Activated CD8-positive, alpha-beta memory T cell treated with anti-CD3 and anti-CD28 coated beads for 1 hour (primary cell): ENCODE measurements at places on chromosomes 6 and 20.
A peak's percentile ranks its signal among the peaks of the same experiment; 100 is the strongest.

DNA sequence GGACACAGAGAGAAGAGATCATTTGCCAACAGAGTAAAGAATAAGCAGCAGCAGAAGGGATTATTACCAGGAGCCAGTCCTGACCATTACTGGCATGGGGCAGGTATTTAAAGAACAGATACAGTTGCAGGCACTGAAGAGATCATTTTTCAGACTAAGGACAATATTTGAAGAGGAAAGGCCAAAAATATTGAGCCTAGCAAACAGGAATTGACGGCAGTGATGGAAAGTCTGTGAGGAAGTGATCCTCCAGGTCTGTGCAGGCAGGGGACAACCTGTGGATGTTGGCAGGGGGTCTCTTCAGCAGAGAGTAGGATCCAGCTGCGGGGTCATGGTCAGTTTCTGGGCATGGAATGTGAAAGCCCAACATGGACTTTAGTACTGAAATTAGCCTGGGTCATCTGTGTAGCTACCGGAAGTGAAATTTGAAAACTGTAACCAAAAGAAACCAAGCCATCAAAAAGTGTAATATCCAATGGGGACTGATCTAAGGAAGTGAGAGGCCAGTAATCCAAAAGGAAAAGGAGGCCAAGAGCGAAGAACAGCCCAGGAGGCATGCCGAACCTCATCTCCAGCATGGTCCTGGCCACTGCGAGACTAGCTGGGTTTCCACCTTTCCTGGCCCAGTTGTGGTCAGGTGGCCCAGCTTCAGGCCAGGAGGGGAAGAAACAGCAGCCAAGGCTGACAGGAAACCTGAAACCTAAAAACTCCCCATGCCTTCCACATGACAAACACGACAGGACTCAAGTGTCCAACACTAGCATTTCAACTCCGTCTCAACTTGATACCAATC is 115.1 kb upstream of the TNFAIP3 start:
- DNase-seq = no peak

DNA sequence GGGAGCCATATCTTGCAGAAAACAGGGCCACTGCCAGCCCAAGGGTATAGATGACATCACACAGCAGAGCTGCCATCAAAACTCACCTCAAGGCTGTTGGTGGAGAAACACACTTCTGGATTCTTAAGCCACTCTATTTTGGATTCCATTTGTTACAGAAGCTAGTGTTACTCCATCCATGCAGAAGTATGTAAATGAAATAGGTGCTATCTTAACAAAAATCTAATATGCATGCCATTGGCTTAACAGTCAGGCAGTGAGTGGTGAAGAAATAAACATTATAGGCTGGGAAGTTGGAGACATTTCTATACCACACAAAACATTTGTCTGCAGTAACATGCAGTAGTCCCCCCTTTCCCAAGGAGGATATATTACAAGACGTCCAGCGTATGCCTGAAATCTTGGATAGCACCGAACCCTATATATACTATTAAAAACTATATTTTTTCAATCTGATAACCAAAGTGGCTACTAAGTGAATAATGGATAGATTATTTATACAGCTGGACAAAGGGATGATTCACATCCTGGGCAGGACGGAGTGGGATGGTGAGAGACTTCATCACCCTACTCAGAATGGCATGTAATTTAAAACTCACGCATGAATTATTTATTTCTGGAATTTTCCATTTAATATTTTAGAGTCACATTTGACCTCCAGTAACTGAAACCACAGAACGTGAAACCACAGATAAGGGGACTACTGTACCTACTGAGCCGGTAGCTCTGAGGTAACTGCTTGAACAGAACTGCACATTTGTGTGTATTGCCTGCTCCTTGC is 160.0 kb upstream of the PLN start:
- no peak for DNase-seq

DNA sequence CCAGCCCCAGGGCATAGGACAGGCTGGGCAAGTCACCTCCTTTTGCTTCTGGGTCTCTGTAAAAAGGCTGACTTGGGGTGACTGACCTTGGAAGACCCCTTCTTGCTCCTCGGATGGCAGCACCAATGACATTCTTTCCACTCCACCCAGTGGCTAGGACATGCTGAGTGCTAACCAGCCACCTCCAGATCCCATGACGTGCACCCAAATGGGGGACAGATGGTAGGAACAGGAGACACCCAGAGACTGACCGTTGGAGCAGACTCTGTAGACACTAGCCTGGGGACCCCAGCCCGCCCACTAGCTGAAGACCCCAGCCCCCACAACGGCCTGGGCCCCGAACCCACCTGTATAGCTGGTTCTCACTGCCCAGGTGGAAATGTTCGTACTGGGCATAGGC is 38.3 kb downstream of the ANGPT4 start:
- no peak for DNase-seq

DNA sequence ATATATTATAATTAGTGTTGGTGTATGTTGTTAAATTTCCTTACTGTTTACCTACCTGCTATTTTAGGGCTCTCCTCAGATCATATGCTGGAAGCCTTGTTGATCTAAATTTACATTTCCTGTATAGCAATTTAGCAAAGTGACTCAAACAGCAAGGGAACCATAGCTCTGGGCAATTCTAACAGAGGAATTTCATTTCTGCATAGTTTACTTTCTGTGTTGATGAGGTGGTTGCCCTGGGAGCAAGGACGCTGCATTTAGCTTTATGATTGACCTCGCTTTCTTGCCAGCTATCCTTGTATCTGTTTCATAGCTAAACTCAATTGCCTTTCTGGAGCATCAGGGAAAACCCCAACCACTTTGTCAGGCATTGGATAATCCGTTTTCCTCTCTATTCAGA is 810.8 kb downstream of the GRIK2 start:
- DNase-seq = no peak

- peak; percentile 27 for DNase-seq
These were observed 782 bp downstream of the MAP3K5 start for GRCh38 chr6:136791296-136792094.

DNA sequence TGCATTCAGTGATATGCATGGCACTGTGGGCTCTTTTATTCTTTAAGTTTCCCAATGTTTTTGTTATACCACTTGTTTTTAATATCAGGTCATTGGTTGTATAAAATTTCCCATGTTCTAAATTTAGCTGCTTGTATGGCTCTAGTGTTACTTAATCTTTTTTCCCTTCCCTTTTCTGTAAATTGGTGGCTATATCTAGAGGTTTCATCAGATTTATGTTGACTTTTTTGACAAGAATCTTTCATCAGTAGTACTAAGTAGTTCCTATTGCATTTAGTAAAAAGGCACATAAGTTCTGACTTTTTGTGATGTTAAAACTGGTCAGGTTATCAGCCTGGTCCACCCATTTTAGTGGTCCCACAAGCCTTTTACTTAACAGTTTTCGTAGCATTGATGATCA is 51.1 kb downstream of the MMS22L start:
- no peak for DNase-seq

DNA sequence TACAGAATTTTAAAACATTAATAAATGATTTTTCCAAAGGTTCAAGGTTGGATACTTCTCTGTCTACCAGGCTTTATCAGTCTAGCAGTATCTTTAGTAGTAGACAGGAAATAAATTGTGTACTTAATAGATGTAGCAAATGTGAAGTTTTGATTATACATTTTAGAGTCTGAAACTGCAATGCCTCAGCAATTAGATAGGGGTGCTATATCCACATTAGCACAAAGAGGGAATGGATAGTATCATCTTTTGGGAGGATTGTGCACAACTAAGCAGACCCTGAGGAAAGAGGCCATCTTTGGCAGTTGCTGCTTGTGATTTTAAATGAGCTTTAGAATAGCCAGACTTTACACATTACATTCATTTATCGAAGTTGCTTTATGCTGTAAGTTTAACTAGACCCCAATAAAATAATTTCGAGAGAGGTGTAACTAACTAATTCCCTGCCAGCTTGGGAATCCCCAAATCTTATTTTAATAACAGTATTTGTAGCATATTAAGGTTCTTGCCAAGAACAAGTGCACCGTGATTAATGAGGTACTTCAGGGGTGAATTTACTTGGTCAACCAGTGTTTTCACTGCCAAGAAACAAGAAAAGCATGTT is 2.8 kb downstream of the KCNQ5 start:
- no peak for DNase-seq

GRCh38 chr6:33880766-33881165 is 77.0 kb upstream of the MLN start:
- no peak for DNase-seq

GRCh38 chr6:116388924-116389323 is 18.2 kb downstream of the DSE start:
- DNase-seq = no peak

DNA sequence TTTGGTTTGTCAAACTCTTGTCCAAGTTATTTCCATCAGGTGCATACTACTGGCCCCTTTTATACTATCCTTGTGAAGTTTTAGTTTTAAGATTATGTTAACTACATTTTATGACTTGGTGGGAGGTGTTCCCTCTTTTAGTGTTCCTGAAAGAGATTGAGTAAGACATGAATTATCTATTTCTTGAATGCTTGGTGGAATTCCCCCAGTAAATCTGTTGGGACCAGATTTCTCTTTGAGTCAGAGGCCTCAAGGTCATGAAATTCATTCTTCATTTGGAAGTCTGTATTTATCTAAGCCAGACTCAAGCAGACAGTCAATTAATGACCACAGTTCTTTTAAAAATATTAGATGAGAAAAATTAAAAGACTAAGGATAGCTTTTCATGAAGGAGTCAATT is 81.3 kb downstream of the MOXD1 start:
- DNase-seq = no peak

- DNase-seq = no peak
These were observed 43.0 kb downstream of the BACH2 start for GRCh38 chr6:90253631-90254030.

DNA sequence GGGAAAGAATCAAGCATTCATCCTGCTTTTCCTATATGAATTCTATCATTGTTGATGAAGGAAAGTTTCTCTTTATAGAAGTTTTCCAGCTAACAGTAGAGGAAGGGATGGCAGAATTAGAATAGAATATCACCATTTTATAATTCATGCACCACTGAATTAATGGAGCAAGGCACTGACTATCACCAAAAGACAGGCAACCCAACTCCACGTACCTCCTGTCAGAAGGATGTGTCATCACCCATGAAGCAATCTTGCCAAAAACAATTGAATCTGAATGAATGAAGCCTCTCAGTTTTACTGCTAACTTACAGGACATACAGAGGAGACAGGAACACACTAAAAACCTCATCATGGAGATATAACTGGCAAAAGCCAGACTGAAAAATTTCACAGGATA is 122.4 kb downstream of the NFATC2 start:
- DNase-seq = no peak

- DNase-seq = no peak
These were observed 284.7 kb downstream of the CDH26 start for GRCh38 chr20:60242836-60243505.

GRCh38 chr20:20497242-20497978 is 129.5 kb downstream of the INSM1 start:
- DNase-seq = no peak

- no peak for DNase-seq
These were observed 5.4 kb upstream of the MYMX start for GRCh38 chr6:44211284-44211683.

GRCh38 chr6:117783279-117783678 is 108.0 kb downstream of the NUS1 start:
- no peak for DNase-seq

GRCh38 chr6:42988486-42989020 is 4.2 kb downstream of the PPP2R5D start:
- no peak for DNase-seq

- no peak for DNase-seq
These were observed 59.2 kb upstream of the FNDC1 start for GRCh38 chr6:159110013-159110412.

GRCh38 chr20:38249536-38250310 is 10.8 kb downstream of the KIAA1755 start:
- no peak for DNase-seq

DNA sequence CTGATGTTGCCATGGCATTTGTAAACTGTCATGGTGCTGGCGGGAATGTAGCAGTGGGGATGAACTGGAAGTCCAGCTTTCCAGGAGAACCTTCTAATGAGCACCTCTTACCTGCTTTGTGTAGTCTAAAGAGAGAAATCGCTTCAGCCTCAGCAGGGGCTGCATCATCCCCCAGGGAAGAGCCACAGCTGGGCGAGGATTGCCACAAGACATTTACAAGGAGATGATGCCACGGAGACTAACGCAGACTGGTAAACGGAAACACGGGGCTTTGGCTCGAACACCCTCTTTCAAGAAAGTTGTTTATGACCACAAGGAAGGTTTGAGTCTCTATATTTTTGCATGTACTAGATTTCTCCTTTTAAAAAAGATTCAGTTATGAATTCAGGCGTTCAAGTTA is 72.9 kb downstream of the CDH26 start:
- no peak for DNase-seq

DNA sequence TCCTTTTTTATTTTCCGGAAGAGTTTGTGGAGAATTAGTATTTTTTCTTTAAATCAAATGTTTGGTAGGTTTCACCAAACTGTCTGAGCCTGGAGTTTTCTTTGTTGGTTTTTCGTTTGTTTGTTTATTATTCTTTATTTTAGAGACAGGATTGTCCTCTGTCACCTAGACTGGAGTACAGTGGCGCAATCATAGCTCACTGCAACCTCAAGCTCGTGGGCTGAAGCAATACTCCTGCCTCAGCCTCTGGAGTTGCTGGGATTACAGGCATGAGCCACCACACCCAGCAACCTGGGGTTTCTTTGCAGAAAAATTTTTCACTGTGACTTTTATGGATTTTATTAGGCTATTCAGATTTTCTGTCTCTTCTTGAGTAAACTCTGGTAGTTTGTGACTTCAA is 120.2 kb upstream of the LOC128125822 start:
- no peak for DNase-seq

GRCh38 chr20:47546184-47547033 is 44.7 kb downstream of the NCOA3 start:
- DNase-seq = no peak

DNA sequence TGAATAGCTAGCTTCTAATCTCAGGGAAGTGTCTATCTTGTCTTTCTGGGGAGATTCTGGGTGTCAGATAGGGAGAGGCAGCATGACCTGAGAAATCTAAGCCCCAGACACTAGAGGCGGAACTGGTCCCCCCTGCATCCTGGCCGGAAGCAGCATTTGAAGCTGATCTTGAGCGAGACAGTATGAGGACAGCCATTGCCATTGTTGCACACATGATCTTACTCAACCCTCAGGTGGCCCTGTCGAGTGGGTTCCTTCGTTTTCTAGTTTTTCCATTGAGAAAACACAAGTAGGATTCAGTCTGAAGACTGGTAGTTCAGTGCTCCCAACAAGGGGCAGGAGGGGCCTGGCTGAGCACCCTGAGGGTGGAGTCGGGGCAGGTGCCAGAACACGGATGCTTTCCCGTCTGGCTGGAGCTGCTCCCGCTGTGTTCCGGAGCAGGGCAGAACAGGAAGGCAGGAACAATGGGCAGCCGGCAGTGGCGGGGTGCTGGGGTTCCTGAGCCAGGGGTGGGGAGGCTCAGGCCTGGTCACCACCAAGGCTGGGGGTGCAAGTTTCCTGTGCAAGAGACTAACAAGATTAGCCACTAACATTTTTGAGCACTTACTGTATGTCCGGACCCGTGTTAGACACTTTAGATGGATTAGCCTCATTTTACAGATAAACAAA is 7.9 kb upstream of the SDCBP2 start:
- no peak for DNase-seq

- no peak for DNase-seq
These were observed 27.4 kb downstream of the SLC22A3 start for GRCh38 chr6:160375561-160375949.

GRCh38 chr6:89566930-89567629 is 71.5 kb downstream of the LYRM2 start:
- DNase-seq = no peak

- DNase-seq = no peak
These were observed 229.0 kb downstream of the FOXC1 start for GRCh38 chr6:1838604-1839213.
